ENCODE measurements at places on chromosomes 16 and 17. TPM values are rescaled to one million over a fixed set of nuclear protein-coding genes. Genes with fewer than 3 reads are reported as not detected.

TBC1D26 gene
- total RNA-seq, result not detected

TBC1D3B gene
- 0.60 TPM for total RNA-seq

ALDH3A1 gene
- not detected for total RNA-seq

MT1H gene
- total RNA-seq, result not detected

CCL5 gene
- total RNA-seq, result 0.56 TPM

ADAD2 gene
- not detected for total RNA-seq

SLC13A5 gene
- total RNA-seq, result 0.09 TPM

ELMO3 gene
- 4.6 TPM for total RNA-seq

DNA sequence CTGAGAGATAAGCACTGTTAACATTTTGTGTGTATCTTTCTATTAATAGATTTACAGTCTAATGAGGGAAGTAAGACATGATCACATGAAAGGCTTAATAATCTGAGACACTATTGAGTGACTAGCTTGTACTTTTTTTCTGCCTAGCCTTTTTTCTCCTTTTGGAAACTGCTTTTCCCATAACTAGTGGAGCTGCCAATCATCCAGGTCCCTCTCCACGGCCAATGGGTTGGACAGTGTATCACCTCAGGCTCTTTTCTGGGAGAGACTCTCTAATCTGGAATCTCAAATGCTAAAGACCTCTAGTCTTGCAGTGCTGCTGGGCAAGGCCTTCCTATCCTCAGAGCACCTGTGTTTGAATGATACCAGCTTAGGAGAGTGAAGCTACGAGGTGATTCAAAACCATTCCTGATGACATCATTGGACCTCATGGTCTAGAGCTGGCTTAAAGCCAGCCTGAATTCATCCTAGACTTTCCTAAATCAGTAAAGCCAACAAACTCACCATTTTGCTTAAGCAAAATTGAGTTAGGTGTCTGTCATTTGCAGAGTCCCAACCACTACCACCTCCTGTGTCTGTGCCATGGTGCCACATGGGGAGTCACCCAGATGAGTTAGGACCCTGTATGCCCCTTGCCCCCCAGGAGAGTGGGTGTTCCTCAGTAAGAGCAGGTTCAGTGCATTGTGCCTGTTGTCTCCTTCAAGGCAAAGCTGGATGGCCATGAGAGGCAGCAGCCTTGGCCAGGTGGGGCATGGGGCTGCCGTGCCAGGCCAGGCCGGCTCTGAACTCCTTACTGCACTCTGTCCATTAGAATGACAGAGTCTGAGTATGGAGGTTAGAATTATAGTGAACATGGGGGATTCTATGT is 62.9 kb downstream of the SPECC1 start:
- H3K4me1 ChIP-seq, result peaks cover 21% of the 10 kb centered on the region
- H3K27ac ChIP-seq, result no peak overlapping the region
- H3K27me3 ChIP-seq, result no peaks in the 10 kb centered on the region

GRCh38 chr17:67942810-67943209 is 53.5 kb downstream of the C17orf58 start:
- H3K4me3 ChIP-seq, result no peak overlapping the region
- H3K4me1 ChIP-seq, result no peaks in the 10 kb centered on the region
- DNase-seq, result peak; percentile 30
- H3K27ac ChIP-seq, result no peak overlapping the region
- H3K36me3 ChIP-seq, result peaks cover 91% of the 10 kb centered on the region

GRCh38 chr16:86449446-86450095 is 60.8 kb upstream of the FOXF1 start:
- no peak overlapping the region for H3K27ac ChIP-seq
- no peaks in the 10 kb centered on the region for H3K36me3 ChIP-seq
- H3K27me3 ChIP-seq, result peaks cover 30% of the 10 kb centered on the region

GRCh38 chr17:42404326-42405055 is 16.2 kb upstream of the STAT3 start:
- H3K4me3 ChIP-seq, result no peak overlapping the region
- no peak overlapping the region for H3K27ac ChIP-seq
- no peak for DNase-seq
- peaks cover 41% of the 10 kb centered on the region for H3K36me3 ChIP-seq

- peaks cover 35% of the 10 kb centered on the region for H3K4me1 ChIP-seq
- H3K4me3 ChIP-seq, result no peak overlapping the region
- no peaks in the 10 kb centered on the region for H3K27me3 ChIP-seq
- DNase-seq, result no peak
These were observed 97.8 kb upstream of the CHMP6 start for GRCh38 chr17:80893604-80894438.

DNA sequence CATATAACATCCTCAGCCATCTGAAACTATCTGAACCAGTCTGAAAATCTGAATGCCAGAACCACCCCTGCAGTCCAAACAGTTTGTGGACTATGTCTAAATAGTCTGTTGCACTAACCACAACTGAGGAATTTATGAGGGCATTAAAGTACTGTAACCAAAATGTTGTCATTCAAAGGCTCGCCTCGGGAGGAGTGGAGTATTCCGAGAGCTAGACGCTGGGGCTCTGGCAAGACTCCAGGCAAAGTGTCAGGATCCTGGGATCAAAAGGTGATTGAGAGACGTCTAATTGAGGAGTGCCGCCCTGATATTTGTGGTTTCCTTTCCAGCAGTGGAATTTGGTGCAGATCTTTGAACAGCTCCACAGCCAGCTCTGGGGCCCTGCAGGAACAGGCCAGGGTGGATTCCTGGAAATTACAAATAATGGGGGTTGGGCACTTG is 142.9 kb upstream of the MYOCD start:
- H3K4me1 ChIP-seq, result no peaks in the 10 kb centered on the region
- DNase-seq, result no peak
- no peak overlapping the region for H3K4me3 ChIP-seq
- no peaks in the 10 kb centered on the region for H3K27me3 ChIP-seq

DNA sequence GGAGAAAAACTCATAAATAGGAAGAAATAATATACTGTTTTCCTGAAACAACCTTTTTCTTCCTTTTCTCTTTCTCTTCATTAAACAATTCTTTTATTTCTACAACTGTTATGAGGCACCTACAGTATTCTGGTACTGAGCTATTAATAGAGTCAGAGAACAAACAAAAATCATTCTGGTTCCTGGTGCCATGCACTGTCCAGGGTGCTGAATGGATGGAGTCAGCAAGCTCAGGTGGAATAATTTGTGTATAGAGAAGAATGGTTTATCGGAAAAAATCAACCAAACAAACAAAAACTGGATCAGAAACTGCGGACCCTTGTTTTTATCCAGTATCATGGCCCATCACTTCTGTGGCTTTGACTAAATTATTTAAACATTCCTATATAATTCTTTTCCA is 430.3 kb upstream of the GOT2 start:
- no peak for DNase-seq
- no peaks in the 10 kb centered on the region for H3K27me3 ChIP-seq
- H3K27ac ChIP-seq, result no peak overlapping the region
- H3K4me3 ChIP-seq, result no peak overlapping the region
- H3K4me1 ChIP-seq, result no peaks in the 10 kb centered on the region

DNA sequence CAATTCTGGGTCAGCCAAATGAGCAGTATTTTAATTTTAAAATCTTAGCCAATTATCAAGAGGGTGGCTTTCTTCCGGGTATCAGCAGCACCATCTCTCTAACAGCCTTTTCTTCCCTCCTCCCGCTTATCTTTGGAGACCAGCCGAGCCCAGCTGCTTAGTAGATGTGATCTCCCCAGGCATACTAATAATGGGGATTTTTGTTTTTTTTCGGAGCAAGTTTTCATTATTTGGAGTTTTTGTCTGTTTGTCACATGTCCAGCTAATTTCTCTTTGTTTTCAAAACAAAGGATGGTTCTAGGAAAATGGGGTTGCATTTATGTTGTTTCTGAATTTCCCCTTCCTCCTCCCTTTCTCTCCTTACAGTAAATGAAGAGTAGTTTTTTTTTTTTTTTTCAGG is 170.5 kb upstream of the MPHOSPH6 start:
- H3K4me3 ChIP-seq, result no peak overlapping the region
- H3K27ac ChIP-seq, result no peak overlapping the region
- H3K27me3 ChIP-seq, result no peaks in the 10 kb centered on the region

GRCh38 chr16:3759736-3760135 is 42.4 kb upstream of the TRAP1 start:
- no peak for DNase-seq
- H3K4me1 ChIP-seq, result no peaks in the 10 kb centered on the region
- H3K27me3 ChIP-seq, result no peaks in the 10 kb centered on the region
- H3K27ac ChIP-seq, result no peak overlapping the region

DNA sequence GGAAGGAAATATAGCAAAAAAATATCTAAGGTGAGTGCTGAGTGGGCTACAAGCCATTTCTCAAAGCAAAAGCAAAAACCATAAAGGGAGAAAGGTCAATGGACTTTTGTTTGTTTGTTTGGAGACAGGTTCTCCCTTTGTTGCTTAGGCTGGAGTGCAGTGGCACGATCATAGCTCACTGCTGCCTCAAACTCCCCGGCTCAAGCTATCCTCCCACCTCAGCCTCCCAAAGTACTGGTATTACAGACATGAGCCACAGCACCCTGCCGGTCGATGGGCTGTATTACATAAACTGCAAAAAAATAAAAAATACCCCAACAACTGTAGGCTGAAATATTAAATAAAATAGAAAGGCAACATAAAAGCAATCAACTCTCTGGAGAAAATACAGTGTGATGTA is 3.5 kb upstream of the RBBP6 start:
- H3K4me3 ChIP-seq, result no peak overlapping the region
- DNase-seq, result no peak
- H3K4me1 ChIP-seq, result peaks cover 17% of the 10 kb centered on the region

DNA sequence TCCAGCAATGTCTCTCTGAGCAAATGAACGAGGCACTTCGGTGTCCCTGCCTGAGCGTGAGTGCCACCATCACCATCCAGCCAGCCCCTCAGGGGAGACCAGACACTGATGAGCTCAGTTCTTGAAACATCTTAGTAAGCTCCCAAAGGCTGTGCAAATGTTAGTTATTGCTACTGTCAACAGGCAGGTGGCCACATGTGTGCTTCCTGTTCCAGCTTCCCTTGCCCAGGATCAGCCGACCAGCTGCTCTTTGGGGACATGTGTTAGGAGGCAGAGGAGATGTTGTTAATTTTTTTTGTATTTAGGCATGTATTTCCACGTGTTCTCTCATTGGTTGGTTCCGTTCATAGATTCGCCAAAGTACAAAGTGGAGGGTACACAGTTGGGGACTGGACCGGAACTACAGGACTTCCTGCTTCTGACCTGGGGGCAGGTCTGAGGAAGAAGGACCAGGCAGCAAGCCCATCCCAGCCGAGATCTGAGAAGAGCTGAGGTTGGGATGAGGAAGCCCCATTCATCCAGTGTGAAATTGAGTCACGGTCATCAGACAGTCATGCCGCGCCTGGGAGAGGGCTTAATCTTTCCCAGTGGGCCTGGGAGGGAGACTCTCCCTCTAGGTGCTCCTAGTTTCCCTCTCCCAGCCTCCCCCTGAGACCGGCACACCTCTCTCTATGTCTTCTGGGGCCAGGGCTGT is 3.8 kb downstream of the TTYH2 start:
- DNase-seq, result no peak
- no peaks in the 10 kb centered on the region for H3K36me3 ChIP-seq
- H3K4me3 ChIP-seq, result no peak overlapping the region
- H3K4me1 ChIP-seq, result peaks cover 26% of the 10 kb centered on the region
- no peak overlapping the region for H3K27ac ChIP-seq
- H3K27me3 ChIP-seq, result no peaks in the 10 kb centered on the region

Measured in K562 (cell line).